ENCODE measurements at places on chromosomes 7 and 10.

GRCh38 chr10:62046522-62047227 lies 145.2 kb downstream of the ARID5B start:
- no peak for DNase-seq

DNA sequence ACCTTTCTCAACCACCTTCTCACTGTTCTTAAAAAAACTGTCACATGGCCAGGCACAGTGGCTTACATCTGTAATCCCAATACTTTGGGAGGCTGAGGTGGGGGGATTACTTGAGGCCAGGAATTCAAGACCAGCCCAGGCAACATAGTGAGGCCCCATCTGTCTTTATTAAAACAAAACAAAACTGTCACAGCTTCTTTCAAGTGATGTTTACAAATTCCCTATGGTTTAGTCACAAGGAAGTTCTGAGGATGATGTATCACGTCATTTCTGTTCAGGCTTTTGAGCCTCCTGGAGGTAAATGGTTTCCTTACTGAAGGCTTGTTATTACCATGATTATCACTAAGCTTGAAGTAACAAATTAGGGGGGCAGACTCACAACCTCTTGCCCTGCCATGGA lies 186.2 kb downstream of the CFTR start:
- DNase-seq, result no peak

- DNase-seq, result no peak
Measured at GRCh38 chr7:55252386-55252785, 112.8 kb upstream of the LANCL2 start.

GRCh38 chr7:2528481-2529095 lies 9.0 kb downstream of the LFNG start:
- DNase-seq, result no peak

Measured in GM13977 (cell line).